ENCODE measurements at places on chromosomes 5 and 9.

DNA sequence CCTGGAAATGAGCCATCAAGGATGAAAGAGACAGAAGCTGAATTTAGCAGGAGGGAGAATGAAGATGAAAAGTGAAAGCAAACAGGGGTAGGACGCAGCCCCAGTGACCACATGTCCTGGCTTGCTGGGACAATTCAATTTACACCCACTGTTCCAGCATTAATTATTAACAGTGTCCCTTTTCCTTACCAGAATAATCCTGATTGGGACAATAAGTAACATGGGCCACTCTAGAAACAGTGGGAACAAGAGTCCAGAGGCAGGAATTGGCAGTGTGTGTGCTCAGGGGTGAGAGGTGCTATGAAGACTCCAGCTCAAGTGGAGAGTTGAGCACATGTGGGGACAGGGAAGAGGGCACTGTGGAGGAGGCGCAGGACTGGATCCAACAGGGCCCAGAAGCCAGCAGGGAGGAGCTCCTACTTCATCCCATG lies 147.1 kb downstream of the C5orf15 start:
- DNase-seq = no peak

DNA sequence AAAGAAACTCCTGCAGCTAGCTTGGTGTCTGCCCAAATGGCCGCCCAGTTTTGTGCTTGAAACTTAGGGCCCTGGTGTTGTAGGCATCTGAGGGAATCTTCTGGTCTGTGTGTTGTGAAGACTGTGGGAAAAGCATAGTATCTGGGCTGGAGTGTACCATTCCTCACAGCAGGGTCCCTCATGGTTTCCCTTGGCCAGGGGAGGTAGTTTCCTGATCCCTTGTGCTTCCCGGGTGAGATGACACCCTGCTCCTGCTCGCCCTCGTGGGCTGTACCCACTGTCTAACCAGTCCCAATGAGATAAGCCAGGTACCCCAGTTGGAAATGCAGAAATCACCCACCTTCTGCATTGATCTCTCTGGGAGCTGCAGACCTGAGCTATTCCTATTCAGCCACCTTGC lies 182.8 kb downstream of the GDNF start:
- DNase-seq = no peak

DNA sequence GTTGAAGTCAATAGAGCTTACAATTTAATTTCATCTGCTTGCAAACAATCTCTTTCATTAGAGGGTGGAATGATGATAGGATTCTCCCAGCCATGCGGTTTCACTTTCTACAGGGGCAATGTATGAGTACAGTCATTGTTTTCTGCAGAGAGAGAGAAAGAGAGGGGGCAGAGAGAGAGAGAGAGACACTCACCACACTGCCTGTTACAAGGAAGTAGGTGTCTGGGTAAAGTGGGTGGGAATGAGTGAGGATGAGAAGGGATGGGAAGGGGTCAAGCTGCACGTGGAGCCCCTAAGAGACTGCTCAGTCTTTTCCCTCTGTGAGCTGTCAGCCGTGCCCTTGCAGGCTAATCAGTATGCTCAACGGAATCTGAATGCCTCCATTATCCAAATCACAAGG lies 454.3 kb downstream of the KDM4C start:
- DNase-seq = no peak

DNA sequence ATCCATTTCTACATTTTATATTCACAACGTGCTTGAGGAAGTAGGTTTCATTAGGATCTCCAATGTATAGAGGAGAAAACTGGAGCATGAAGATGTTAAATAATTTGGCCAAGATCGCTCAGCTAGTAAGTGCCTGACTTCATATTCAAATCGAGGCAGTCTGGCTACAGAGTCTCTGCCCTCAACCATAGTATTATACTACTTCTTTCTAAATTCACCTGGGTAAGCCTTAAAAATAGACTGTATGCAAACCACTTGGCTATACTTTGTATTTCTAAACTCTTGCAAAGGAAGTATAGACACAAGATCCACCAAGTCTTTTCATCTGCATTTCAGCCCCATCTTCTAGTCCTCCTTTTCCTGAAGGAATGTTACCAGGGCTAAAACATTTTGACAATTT lies 232.0 kb downstream of the PLK2 start:
- no peak for DNase-seq

DNA sequence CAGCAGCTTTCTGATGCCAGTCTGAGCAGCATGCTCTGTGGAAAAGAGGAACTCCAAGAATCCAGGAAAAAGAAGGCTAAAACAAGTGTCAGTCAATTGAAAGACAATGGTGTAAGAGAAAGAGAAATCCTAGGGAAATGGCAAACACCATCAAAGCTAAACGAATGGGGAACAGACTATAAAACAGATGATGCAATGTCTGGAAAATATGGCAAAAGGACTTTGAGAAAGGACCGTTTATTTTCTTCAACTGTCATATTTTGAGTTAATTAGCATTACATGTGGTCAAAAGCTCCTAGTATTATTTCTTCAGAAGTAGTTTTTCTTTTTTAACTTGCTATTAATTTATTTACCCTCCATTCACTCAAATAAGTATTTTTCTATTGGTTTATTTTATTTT lies 465.2 kb downstream of the LRRC70 start:
- DNase-seq = no peak

GRCh38 chr9:125750627-125751011 lies 3.4 kb downstream of the PBX3 start:
- DNase-seq = no peak

GRCh38 chr9:89021154-89021803 lies 30.0 kb downstream of the S1PR3 start:
- no peak for DNase-seq

GRCh38 chr9:123591283-123591682 lies 235.3 kb downstream of the CRB2 start:
- no peak for DNase-seq

- no peak for DNase-seq
These were observed 53.9 kb downstream of the ZNF474 start for GRCh38 chr5:122183098-122183787.

- DNase-seq = no peak
These were observed 150.0 kb downstream of the NTRK2 start for GRCh38 chr9:84819491-84819991.

DNA sequence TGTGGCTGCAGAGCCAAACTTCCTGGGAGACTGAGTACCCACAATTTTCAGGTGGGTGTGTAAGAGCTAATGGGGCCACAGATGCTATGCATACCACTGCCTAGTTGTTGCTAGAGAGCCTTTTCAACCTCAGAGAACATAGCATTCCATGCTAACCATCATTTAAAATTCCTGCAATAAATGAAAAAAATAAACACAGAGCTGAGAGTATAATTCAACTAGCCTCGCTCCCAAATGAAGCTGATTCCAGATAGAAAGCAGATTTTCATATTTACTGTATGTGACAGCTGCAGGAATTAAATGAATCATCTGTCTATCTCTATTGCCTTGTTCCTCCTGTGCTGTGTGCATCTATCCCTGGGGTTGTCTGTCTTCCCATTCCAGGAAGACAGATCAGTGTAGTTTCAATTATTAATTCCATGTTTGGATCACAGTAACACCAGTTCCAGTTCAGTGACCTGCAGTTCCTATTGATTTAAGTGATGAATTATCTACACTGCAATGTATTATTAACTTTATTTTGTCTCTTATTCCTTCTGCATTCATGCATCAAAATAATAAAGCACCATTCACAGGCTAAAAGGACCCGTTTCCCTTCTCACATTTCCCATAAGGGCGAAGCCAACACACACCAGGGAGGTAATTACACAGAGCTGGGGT lies 324.5 kb downstream of the SLIT3 start:
- no peak for DNase-seq

- DNase-seq = peak; percentile 55
These were observed 5.1 kb upstream of the CDX1 start for GRCh38 chr5:150161242-150162141.

GRCh38 chr9:38405785-38406184 lies 13.3 kb downstream of the ALDH1B1 start:
- no peak for DNase-seq

GRCh38 chr9:19967216-19967887 lies 178.5 kb upstream of the SLC24A2 start:
- no peak for DNase-seq

DNA sequence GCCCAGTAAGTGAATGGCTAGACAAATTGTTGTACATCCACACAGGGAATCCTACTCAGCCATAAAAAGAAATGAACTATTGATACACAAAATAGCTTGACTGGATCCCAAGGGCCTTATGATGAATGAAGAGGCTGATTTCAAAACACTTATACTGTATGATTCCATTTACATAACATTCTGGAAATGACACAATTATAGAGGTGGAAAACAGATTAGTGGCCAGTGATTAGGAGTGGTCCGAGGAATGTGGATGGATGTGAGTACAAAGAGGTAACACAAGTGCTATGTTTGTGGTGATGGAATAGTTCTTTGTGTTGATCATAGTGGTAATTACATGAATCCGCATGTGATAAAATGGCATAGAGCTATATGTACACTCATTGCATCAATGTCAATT lies 4.7 kb upstream of the UBLCP1 start:
- DNase-seq = no peak

GRCh38 chr9:36207546-36208012 lies 16.9 kb downstream of the CLTA start:
- DNase-seq = peak; percentile 54

GRCh38 chr5:178372142-178372571 lies 139.6 kb upstream of the PHYKPL start:
- no peak for DNase-seq

DNA sequence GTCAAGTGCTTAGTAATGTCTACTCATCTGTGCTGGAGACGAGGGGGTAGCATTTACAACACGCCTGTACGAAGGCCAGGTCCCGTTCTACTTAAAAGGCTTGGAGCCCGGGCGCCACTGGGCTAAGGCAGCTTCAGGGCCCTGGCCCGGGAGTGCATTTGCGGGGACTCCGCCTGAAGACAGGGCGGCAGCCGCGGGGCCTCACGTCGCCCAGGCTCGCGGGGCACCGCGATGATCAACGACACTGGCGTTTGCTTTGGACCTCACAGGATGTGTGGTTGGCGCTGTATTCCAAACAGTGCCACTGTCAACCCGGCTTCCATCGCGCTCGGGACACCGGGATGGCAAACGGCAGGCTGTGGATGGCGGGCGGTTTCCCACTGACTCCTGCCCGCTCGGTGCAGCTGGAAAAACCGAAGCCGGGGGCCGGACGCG lies 1.1 kb upstream of the TENT4A start:
- DNase-seq = peak; percentile 35

DNA sequence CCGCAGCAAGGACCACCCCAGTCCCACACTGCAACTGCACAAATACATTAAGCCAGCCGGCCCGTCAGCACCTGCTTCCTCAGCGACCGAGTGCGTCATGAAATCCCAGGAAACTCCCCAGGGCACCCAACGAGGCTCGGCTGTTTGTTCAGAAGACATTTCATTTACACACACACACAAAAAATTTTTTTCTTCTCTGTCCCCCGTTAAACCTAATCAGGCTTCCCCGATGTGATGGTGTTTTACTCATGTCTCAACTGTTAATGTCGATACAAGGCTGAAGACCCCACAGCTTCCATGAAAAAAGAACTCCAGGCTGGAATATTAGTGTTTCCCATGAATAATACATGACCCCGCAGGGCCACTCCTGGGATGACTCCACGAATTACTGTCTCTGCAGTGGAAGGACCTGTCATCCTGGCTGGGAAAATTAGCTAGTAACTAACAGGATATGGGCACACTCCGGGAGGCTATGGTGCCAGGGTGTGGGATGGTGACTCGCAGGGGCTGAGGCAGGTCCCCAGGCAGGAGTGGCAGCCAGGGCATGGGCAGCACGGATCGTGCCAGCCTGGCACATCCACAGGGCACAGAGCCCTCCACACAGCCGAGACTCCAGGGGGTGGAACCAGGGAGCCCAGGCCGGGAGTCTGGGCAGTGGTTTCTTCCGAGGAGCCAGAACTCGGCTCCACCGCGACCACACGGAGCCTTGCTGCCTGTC lies 102.4 kb downstream of the VAV2 start:
- DNase-seq = no peak

- DNase-seq = no peak
These were observed 9.0 kb downstream of the ABHD17B start for GRCh38 chr9:71901695-71902597.

DNA sequence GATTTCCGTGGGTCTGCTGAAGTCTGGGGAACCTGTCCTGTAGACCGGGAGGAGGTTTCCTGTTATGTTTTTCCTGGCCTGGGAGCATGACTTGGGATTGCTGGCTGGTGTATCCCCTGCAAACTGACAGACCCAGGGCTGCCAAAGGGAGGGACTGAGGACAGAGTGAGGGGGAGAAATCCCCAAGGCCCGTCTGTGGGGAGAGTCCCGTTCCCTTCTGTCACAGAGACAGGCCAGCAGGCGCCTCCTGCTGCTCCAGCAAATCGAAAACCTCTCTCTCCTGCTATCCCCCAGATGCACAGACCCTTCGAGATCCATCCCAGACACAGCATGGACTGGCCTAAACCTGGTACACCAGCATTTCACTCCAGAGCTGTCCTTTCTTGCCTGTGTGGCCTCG lies 56.2 kb upstream of the ALDH1B1 start:
- DNase-seq = no peak

- DNase-seq = no peak
These were observed 1146.9 kb upstream of the DMAC1 start for GRCh38 chr9:8946461-8946860.

- no peak for DNase-seq
These were observed 187.0 kb upstream of the TRPM3 start for GRCh38 chr9:71308454-71308853.

- DNase-seq = no peak
These were observed 36.6 kb downstream of the COL15A1 start for GRCh38 chr9:98980291-98980690.

- DNase-seq = no peak
These were observed 164.8 kb downstream of the EFNA5 start for GRCh38 chr5:107505763-107506534.

DNA sequence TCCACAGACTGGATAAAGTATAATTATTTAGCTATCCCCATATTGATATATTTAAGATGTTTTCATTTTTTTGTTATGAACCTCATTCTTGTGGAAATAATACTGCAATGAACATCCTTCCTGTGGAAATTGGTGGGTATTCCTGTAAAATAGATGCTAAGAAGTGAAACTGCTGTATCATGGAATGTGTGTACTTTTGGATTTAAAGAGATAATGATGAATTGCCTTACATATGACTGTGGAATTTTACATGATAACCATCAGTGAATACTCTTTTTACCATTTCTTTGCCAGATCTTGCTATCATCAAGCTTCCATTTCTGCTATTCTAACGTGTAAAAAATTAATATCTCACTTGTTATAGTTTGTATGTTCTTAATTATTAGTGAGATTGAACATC lies 847.9 kb downstream of the EFNA5 start:
- no peak for DNase-seq

GRCh38 chr5:112757468-112758208 lies 20.0 kb downstream of the APC start:
- peak; percentile 88 for DNase-seq

GRCh38 chr5:113194125-113194524 lies 217.5 kb downstream of the DCP2 start:
- DNase-seq = no peak

GRCh38 chr5:125756456-125756855 lies 666.8 kb upstream of the GRAMD2B start:
- DNase-seq = no peak

Measured in hematopoietic multipotent progenitor cell treated with erythropoietin and hydrocortisone succinate and interleukin-3 and kit ligand, for 17 days (in vitro differentiated cells).